ENCODE measurements at places on chromosomes 4 and X.

DNA sequence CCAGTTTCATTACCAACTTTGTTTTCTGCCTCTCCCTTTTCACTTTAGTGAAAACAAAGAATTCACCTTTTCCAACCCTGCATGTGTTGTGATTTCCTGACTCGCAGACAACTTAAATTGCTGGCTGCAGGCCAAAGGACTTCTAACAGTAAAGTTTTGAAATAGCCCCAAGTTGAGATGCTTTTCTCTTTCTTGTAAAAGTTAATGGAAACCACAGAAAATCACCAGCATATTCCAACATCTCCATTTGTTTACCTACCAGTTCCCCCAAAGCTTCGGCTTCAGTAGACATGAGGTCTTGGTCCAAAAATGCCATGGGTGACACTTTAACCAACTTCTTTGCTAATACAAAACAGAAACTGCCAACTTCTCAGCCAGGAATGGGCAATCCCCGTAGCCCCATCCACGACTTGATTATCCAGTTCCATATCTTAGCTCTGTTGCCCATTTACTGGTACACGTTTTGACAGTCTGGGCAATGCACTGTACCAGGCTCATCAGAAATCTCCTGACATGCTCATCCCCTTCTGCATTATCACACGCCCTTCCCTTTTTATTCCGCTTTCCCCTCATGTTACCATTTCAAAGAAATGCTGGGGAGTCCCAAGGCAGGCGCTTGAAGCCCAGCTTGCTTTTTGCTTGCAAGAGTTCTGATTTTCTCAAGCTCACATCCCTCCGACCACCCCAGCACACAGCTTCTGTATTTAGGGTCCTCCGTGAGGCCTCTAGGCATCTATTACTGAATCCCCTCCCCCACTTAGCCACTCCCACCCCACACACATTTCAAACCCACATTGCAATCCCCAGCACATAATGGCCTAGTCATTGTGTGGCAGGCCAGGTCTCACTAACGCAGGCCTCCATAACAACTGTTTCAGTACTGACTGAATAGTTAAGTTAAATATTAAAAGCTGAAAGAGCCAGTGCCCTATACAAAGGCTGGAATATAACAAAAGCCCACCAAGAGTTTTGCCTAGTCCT is 137.9 kb upstream of the S100G start:
- no peak for DNase-seq

DNA sequence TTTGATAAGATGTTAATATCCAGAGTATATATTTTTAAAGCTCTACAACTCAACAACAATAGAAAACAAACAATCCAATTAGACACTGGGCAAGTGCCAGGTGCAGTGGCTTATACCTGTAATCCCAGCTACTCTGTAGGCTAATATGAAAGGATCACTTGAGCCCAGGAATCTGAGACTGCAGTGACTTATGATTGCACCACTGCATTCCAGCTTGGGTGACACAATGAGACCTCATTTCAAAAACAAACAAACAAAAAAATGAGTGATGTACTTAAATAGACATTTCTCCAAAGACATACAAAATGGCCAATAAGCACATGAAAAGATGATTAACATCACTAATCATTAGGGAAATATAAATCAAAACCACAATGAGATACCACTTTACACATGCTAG is 356.8 kb upstream of the PCDH10 start:
- DNase-seq = no peak

GRCh38 chr4:38857354-38858096 is 908 bp upstream of the TLR6 start:
- DNase-seq = peak; percentile 89

DNA sequence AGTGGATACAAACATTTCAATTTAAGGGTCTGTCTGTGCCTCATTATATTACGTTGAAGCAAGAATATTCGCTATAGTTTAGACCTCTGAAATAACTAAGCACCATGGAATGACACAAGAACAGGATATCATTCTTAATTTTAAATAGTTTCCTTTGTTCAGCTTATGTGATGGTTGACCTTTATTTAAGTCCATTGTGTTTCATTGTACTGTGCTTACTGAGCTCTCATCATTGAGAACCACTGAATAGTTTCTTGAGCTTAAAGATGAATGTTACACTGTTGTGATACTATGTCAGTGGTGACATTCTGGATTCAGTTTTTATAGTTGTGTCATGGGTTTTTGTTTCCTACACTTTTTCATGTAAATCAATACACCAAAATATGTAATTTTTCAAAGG is 239.3 kb downstream of the RPA4 start:
- no peak for DNase-seq

DNA sequence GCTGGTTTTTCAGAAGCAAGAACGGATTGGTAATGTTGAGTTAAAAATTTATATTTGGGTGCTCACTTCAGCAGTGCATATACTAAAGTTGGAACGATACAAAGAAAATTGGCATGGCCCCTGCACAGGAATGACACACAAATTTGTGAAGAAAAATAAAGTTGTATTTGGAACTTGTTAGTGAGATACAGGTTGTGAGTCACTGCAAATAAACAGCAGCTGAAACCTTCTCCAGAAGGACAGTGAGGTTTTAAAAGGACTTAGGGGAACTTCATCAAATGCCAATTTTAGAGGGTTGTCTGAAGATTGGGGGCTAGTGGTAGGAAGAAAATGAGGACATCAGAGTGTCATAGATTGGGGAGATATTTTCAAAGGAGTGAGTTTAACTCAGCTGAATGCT is 79.7 kb upstream of the ELOVL6 start:
- no peak for DNase-seq

All from Panc1 (cell line).